ENCODE measurements at places on chromosomes 7 and 10. TPM values are rescaled to one million over a fixed set of nuclear protein-coding genes. Genes with fewer than 3 reads are reported as not detected.

DNA sequence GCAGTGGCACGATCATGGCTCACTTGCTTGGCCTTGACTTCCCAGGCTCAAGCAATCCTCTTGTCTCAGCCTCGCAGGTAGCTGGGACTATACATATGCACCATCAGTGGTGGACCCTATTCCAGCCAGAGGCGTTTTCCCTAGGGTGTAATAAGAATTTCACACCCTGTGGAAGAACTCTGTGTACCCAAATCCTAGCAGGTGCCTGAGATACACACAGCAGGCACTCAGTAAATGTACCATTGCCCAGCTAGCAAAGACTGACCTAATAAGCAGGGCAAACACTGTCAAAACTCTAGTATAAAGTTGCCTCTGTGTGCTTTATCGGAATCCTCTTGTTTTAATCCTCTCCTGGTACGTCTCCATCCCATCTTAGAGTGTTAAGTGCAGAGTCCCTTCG is 33.7 kb upstream of the BHLHA15 start:
- peaks cover 2% of the 10 kb centered on the region for H3K36me3 ChIP-seq
- H3K27ac ChIP-seq: no peak overlapping the region
- H3K4me3 ChIP-seq: no peak overlapping the region
- no peak for DNase-seq

DNA sequence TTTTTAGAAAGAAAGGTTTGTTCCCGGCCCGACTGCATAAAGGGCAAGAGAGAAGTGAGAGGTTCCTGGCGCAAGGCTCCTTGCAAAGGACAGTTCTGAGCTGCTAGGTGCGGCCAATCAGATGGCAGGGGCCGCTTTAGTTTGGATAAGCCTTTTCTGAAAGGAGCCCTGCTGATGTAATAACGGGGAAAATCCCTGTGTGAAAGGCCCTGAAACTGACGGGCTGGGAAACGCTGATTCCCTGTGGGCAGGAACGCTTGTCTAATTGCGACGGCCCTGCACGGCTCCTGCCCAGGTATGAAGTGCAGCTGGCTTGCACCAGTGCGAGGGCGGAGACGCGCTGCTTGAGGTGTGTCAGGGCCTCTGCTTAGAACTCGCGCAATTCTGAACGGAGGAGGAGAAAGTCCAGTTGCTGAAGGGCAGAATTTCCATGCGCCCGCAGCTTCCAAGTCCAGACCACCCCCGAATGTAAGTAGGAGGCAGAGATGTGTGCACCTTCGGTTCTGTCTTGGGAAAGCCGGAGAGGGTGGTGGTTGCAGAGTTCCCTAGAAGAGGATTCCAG is 30.5 kb downstream of the TACC2 start:
- H3K27ac ChIP-seq: no peak overlapping the region
- H3K4me3 ChIP-seq: no peak overlapping the region
- DNase-seq: no peak
- no peaks in the 10 kb centered on the region for H3K4me1 ChIP-seq
- no peaks in the 10 kb centered on the region for H3K36me3 ChIP-seq

- H3K27me3 ChIP-seq: no peaks in the 10 kb centered on the region
- H3K36me3 ChIP-seq: no peaks in the 10 kb centered on the region
- H3K4me3 ChIP-seq: no peak overlapping the region
- no peak overlapping the region for H3K27ac ChIP-seq
Observed at GRCh38 chr10:85916286-85916685, 450.3 kb downstream of the GRID1 start.

- no peak overlapping the region for H3K27ac ChIP-seq
- no peaks in the 10 kb centered on the region for H3K36me3 ChIP-seq
- H3K4me1 ChIP-seq: no peaks in the 10 kb centered on the region
- H3K27me3 ChIP-seq: peaks cover 41% of the 10 kb centered on the region
- DNase-seq: no peak
Observed at GRCh38 chr10:14470920-14471319, 140.2 kb upstream of the FRMD4A start.

The PGAM2 gene
- total RNA-seq: 0.32 TPM

The SAMD9 gene
- 67.3 TPM for total RNA-seq

Data from activated CD4-positive, alpha-beta T cell treated with anti-CD3 and anti-CD28 coated beads, Interleukin-2, amount 10 ng/mL, durations not matched to agents 7 days and 5 days (primary cell).